HS-27A (cell line): ENCODE measurements at places on chromosomes 5 and 9.

GRCh38 chr9:98708103-98708932, 417 bp downstream of the GABBR2 start:
- no peak for DNase-seq

GRCh38 chr5:149810856-149811255, 80.7 kb downstream of the PPARGC1B start:
- no peak for DNase-seq

DNA sequence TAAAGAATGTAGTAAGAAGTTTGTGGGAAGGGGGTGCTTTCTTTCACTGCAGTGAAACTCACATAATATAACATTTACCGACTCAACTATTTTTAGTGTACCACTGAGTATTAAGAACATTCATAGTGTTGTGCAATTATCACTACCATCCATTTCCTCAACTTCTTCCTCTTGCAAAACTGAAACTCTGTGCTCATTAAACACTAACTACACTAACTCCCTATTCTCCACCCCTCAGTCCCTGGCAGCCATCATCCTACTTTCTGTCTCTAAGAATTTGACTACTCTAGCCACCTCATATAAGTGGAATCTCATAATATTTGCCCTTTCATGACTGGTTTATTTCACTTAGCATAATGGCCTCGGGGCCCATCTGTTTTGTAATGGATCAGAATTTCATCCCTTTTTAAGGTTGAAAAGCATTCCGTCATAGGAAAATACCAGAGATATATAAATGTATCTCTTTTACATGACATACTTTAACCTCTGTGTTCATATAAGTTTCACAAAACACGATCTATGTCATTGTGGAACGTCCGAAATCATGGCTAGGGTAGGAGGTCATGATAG, 56.3 kb upstream of the DIRAS2 start:
- no peak for DNase-seq

GRCh38 chr5:116622375-116623050, 47.9 kb upstream of the SEMA6A start:
- no peak for DNase-seq

DNA sequence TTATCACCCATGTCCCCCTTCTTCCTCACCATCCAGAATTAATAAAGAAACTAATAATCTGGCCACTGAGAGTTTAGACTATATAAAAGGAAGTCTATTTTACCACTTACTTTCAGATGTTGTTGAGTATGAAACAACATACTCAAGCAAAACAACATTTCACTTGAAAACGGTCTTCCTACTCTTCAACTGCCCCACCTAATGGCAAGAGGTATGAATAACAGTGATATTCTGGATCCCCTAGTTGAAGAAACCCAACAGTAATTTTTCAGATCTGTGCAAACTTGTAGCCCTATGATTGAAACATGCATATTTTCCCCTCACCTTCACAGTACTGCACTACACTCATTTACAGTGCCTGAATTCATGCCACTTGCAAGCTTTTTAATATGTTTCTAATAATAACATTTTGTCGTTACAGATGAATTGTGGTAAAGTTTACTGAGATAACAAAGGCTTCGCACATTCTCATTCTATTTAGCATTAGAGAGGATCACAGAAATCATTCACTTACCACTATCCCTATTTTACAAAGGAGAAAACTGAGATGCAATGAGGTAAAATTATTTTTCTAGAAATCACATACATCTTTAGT, 267.9 kb upstream of the PDE4D start:
- DNase-seq: no peak

GRCh38 chr9:28092981-28093936, 520.0 kb upstream of the C9orf72 start:
- no peak for DNase-seq

- DNase-seq: no peak
Measured at GRCh38 chr5:39619168-39619818, 194.5 kb upstream of the DAB2 start.

DNA sequence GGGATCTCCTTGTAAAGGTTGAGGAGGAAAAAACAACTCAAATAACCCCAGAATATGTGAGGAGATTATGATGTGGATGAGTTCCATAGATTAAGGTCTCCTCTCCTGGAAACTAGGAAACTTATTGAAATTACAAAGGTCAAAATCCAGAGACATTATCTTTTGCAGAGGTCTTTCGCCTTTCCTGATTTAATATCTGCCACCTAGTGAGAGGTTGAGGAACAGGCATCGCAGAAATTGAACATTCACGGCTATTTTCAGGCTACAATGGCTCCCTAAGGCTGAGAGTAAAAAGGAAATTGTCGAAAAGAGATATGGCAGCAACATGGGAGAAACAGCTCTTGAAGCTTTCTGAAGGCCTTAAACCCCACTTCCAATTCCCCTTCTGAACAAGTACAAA, 127.5 kb upstream of the PLCXD3 start:
- DNase-seq: no peak

- no peak for DNase-seq
Measured at GRCh38 chr5:78809444-78809843, 160.9 kb upstream of the LHFPL2 start.

DNA sequence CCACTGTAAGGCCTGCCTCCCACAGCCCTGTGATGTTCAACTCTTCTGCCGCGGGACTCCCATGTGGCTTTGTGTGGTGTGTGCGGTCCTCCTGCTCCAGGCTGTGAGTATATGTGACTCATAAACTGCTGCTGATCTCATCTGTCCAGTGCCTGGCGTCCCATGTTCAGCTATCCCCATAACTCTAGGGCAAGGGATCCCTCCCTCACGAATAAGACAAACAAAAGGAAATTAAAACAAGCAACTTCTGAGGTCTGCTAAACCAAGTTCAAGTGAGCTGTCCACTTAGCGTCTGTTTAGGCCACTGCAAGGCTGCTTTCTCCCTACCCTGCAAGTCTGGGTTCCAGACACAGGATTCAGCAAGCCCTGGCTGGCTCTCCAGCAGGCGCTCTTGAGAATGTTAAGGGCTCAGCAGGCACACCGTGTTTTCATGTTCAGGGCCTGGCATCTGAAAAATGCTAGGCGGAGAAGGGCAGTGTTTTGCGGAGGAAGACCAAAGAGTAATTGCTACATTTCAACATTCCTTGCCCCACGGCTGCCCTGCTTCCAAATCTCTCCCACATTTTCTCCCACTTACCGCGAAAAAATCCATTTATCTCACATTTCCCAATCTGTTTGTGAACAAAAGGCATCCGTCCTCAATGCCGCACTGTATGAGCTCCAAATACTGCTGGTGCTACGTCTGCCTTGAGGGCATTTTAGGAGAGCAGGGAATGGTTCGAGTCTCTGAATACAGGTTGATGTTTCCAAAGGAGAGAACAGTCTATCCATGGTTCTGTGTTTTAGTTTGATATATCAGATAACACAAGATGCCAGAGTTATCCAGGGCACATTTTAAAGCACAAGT, 280.2 kb downstream of the SEMA5A start:
- peak; percentile 56 for DNase-seq
